ENCODE measurements at places on chromosomes 12 and 14.

- DNase-seq, result no peak
Observed at GRCh38 chr12:103013741-103014300, 56.3 kb downstream of the ASCL1 start.

DNA sequence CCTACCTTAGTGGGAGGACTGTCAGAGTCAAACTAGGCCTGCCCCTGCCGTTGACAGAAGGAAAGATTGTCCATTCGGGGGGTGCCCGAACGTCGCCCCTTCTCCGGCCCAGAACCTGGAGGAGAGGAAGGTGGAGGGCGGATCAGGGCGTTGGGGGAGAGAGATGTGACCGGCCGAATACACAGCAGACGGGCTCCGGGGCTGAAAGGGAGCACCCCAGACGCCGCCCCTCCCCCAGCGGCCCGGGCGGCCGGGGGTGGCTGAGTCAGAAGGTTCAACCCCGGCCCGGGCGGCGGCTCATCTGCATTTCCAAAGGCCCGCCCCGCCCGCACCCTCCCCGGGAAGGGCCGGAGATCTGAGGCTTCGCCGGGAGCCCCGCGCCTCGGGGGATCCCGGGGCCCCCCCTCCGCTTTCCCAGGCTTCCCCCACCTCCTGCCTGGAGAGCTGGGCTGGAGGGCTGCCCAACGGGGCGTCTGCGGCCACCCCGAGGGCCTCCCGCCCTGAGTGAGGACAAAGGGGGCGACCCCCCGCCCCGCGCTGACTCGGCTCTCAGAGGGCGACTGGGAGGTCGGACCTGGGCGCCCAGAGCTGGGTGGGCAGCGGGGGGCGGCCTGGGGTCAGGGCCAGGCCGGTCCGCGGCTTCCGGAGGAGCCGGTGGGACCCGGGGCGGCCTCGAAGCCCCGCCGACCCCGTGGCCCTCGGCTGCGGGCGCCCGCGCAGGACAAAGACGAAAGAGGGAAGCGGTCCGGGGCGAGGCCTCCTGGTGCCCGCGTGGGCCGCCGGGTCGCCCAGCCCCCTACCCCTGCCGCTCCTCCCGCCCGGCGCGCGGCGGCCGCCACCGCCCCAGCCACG, 3.7 kb upstream of the SETD1B start:
- DNase-seq, result no peak

- DNase-seq, result no peak
Observed at GRCh38 chr12:59067083-59067482, 146.8 kb upstream of the LRIG3 start.

DNA sequence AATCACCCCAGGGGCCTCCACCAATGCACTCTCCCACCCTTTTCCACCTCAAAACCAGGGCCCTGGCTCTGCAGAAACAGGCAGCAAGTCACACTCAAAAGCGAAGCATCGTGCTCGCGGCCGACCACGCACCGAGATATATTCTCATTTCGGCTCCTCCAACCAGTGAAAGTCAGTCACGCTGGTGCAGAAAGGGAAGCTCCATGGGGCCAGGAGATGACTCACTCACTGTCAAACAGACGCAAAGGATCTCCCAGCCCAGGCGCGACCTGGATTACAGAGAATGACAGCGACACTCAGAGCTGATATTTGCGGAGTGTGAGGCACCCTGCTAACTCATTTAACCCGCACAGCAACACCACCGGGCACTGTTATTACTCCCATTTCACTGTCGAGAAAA, 173.6 kb downstream of the CALM1 start:
- no peak for DNase-seq

- no peak for DNase-seq
Observed at GRCh38 chr14:37559386-37559785, 35.7 kb downstream of the FOXA1 start.

DNA sequence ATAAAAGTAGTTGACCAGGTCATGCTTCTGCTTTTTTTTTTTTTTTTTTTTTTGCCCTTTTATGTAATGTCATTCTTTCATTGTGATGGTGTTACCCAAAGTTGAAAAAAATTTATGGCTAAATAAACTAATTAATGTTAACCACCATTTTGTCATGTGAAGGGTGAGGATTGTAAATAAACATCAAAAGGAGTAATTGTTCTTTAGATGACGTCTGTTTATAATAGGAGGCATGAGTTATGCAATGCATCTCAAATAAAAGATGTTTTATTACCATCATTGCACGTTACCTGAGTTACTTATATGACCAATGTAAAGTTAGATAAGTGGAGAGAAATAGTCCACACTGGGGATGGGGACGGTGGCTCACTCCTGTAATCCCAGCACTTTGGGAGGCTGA, 349.9 kb upstream of the PDE3A start:
- no peak for DNase-seq
